ENCODE measurements at places on chromosomes 4 and X.

DNA sequence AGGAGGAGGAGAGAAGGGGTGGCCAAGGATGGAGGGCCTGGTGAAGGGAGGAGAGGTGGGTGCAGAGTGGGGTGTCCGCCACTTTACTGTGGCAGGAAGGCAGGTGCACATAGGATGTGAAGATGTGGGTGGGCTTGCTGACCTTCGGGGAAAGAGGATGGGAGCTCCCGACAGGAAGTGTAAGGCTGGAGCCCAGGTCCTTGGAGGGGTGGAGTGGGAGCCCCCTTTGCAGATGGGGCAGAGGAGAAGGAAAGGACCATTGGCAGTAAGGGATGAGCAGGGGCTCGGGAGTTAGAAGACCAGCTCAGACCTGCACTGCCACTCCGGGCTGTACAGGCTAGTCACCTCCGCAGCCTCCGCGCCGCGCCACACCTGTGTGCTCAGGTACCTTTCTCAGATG is 89.5 kb downstream of the EVC start:
- DNase-seq, result no peak

GRCh38 chr4:113450295-113451080 is 311.1 kb downstream of the CAMK2D start:
- no peak for DNase-seq

DNA sequence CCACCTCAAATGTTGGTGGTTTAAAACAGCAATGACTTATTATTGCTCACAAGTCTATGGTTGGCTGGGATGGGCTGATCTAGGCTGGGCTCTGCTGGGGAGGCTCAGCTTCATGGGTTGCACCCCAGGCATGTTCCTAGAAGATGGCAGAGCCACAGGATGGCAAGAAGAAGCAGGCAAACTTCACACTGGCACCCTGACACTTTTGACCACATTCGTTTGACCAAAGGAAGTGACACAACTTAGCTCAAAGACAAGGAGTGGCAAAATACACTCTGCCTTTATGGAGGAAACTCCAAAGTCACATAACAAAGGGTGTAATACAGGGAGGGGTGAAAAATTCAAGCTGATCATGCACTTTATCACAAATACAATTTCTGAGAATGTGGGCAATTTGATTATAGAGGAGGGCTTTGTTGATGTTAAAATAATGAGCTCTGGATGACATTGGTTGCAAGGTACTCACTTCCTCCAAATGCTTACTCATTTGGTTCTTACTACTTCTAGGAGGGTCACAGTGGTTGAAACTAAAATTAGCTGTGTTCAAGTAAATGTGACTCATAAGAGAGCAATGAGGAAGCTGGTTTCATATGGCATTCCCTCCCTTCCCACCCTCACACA is 249.2 kb upstream of the RPS6KA3 start:
- no peak for DNase-seq

DNA sequence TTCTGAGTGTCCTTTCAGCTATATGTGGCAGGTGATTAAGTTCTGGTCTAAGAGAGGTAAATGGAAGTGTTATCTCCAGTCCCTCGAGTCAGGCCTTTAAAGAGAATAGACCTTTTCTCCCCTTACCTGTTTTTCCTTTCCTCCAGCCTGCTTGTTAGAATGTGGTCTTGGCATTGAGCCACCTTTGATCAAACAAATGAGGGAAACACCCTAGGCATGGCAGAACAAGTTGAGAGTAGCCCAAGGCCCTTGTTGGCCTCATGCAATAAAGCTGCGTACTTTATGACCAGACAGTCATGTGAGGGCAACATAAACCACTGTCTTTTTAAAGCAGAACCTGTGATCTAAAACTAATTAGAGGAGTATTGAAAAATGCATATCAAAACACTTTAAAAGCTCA is 13.2 kb upstream of the IL13RA2 start:
- DNase-seq, result no peak

DNA sequence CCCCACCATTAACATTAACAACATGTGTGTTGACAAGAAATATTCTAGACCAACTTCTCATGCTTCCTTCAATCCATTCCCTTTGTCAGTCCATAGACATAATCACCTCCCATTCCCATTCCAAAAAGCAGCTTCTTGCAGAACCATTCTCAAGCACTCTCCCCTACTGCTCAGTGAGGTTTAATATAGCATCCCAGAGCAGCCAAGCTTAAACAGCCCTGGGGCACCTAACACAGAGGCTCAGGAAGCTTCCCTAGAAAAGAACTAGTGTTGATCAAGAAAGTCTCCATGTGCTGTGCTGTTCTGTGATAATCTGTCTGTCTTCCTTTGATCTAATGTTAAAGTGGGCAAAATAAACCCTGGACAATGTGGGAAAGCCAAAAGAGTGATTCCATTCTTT is 174.2 kb upstream of the NOCT start:
- DNase-seq, result no peak

DNA sequence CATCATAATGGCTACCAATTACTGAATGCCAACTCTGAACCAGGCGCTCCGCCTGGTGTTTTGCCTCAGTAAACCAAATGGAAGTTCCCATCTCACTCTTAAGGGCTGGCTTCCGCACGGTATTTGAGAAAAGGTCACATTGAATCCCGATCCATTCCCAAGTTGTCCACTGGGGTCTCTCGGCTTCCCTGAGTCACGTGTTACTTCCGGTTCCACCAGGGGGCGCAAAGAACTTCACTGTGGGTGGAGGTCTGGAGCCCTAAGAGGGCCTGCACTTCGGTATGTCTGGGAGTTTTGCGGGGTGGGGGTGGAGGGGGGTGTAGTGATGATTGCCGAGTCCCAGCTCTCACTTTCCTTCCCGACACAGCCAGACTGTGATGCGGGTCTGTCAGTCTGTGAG is 13.4 kb upstream of the NHS start:
- DNase-seq, result no peak

- DNase-seq, result no peak
These were observed 21.9 kb downstream of the SEC24D start for GRCh38 chr4:118814058-118814457.

- DNase-seq, result no peak
These were observed 20.1 kb upstream of the IL3RA start for GRCh38 chrX:1316527-1316926.

GRCh38 chrX:20527558-20528011 is 260.9 kb upstream of the RPS6KA3 start:
- no peak for DNase-seq

- no peak for DNase-seq
These were observed 58.2 kb downstream of the PDE5A start for GRCh38 chr4:119570401-119570800.

DNA sequence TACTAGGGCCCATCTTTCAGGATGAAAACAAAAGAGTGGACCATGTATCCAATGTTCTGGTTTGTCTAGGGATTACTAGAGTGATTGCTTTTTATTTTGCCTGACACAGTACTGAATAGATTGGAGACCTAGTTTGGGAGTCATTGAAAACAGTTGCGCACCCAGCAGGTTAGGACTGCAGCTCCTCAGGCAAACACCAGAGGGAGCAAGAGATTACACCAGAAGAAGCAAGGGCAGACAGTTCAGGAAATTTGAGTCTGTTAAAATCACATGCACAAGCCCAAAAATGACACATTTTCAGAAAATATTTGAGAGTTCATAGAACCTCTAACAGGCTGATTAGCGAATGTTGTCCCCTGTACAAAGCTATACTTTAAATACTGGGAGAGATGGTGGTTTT is 55.6 kb downstream of the CYLC1 start:
- DNase-seq, result no peak

DNA sequence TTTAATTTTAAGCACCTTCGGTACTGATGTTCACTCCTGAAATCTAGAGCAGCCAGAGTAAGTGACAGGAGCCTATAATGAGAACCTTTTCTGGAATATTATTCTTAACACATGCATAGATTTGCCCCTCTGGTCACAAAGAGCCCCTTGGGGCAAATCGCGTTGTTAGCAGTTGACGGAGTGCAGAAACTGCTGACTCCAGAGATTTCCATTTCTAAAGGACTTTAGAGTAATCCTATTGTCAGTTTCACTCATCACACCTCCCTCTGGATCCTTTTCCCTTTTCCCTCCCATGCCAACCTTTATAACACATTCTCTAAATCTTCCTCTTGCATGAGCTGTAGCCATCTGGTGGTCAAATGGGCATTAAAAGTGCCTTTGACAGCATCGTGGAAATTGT is 264.9 kb upstream of the PRPS2 start:
- DNase-seq, result no peak

- no peak for DNase-seq
These were observed 51.5 kb upstream of the TBC1D9 start for GRCh38 chr4:140807491-140808252.

GRCh38 chr4:22491939-22492338 is 23.9 kb downstream of the ADGRA3 start:
- DNase-seq, result no peak

DNA sequence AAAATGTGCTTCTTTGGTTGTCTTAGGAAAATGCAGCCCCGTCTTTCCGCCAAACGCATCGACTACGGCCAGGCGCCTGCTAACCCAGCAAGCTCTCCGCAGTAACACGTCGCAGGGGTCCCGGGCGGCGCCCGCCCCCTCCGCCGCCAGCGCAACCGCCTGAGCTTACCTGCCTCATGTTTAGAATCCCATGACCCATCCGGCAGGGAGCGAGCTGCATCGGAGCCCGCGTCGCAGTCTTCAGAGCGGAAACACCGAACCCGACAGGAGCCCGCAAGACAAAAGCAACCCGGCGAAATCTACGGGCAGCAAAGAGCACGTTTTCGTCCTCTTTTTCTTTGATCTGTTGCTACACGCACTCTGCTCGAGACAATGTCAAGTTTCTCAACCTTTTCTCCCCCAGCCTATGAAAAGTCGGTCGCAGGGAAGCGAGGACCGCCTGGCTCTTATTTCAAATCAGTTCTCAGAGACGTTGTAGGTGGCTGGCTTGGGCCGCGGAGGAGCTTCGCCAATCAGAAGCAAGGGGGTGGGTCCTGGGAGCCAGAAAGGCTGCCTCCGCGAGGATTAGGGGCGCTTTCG is at the start of gene MID1:
Gene MID1, minus strand, starts transcription at position 465 of the 579 bp plus-strand sequence. CDS start 53,038 bp downstream, outside the sequence.
- no peak for DNase-seq

DNA sequence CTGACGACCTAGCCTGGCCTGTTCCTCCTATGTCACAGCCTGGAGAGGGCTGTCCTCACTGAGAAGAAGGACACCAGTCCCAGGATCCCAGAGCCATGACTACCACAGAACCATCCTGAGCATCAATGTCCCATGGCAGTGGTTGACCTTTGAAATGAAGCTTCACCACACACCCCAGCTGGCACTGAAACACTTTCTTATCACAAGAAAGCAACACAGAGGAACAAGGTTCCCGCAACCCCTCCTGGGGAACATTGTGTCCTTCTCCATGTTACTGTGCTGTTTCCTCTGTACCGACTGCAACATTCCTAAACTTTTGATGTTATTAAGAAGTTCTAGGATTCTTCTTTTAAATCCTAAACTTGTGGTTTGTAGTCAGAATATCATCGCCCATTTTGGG is 21.2 kb upstream of the FAM156A start:
- no peak for DNase-seq

- no peak for DNase-seq
These were observed 2.7 kb upstream of the SRPK3 start for GRCh38 chrX:153778181-153778580.

DNA sequence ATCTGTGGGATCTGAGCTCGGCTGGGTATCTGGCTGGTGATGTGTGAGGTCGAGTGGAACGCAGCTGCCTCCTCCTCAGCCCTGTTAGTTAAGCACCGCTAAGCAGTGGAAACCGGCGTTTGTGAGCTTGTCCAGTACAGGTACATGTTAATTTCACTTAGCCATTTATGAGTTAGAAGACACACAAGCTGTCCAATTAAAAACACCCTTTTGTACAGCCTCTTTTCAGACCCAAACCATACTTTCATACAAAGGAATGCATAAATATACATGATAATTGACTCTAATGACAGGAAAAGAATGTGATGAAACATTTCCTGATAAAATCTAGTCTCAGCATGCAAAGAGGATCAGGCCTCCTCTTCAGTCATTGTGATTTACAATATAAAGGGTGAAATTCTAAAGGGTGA is 163.6 kb upstream of the FAT1 start:
- DNase-seq, result no peak

DNA sequence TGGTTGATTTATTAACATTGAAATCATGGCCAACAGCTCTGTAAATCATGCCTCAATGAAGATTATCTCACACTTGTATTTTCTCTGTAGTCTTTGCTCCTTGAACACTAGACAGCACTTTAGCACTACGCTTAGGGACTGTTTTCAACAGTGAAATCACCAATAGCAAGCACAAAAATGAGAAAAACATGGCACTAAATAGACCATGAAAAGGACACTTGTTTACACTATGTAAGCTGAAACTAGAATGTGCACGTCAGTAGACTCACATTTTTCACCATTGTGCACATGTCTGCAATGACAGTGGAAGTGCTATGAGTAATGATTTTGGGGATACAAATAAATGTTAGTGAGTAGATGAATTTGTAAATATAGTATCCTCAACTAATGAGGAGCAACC is 3.1 kb downstream of the BMP2K start:
- no peak for DNase-seq

- DNase-seq, result no peak
These were observed 418 bp downstream of the TAB3 start for GRCh38 chrX:30888526-30889146.

GRCh38 chr4:37480509-37480908 is 205.7 kb downstream of the RELL1 start:
- DNase-seq, result no peak

DNA sequence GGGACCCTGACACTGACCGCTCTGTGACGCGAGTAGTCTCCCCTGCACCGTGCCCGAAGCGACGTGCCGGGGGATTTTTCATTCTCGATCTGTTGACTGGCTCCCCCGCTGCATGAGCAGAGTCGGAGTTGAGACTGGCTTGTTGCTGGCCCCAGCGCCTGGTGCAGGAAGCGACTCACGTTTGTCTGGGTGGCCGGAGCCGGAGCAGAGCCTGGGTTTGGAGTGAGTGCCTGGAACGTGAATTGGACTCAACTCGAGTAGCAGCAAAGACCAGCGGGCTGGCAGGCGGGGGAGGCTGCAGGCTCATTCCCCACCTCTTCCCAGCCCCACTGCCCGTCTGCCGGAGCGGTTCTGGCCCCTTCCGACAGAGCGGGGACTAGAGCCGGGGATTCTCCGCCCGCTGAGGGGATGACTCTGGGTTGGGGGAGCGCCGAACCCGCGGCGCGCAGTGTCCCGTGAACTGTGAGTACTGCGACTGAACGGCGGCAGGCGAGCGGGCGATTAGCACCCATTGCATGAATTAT is 554 bp downstream of the PCDH7 start:
- DNase-seq, result no peak

DNA sequence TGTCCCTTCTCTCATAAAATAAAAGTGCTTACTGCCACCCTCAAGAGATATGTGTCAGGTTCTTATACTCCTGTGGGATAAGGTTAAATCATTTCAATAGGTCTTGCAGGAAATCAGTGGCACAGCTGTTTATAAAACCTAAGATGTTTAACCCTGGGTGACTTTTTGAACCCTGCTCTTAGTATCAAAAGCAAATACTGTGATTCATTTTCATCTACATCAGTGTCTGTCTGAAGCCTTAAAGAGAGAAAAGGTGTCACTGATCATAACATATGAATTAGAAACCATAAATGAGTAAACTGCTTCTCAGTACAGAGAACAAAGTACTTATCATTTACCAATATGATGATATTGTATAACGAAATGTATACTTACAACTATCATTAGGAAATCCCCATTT is 59.0 kb downstream of the CCSER1 start:
- no peak for DNase-seq

GRCh38 chr4:182878633-182879495 is 38.3 kb downstream of the DCTD start:
- no peak for DNase-seq

GRCh38 chr4:54940996-54941865 is 184.2 kb downstream of the KDR start:
- DNase-seq, result no peak

Data from T-helper 9 cell (primary cell).